Effector memory CD4-positive, alpha-beta T cell (primary cell): ENCODE measurements at places on chromosomes 2 and 18.

DNA sequence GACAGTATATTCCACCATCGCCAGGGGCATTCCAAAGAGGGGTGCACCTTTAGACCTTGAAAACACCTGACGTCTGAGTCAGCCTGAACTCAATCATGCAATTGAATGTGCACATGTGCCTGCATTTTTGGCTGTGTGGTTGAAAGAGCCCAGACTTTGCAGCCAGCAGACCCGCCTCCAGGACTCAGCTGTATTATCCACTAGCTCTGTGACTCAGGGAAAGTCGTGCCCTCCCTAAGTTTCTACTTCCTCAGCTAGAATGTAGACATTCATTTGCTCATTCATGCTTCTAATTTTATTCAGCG is 94.2 kb downstream of the LRRC30 start:
- H3K27ac ChIP-seq, result no peak overlapping the region
- H3K4me3 ChIP-seq, result no peak overlapping the region
- H3K4me1 ChIP-seq, result no peaks in the 10 kb centered on the region
- H3K36me3 ChIP-seq, result no peaks in the 10 kb centered on the region
- no peak for DNase-seq

DNA sequence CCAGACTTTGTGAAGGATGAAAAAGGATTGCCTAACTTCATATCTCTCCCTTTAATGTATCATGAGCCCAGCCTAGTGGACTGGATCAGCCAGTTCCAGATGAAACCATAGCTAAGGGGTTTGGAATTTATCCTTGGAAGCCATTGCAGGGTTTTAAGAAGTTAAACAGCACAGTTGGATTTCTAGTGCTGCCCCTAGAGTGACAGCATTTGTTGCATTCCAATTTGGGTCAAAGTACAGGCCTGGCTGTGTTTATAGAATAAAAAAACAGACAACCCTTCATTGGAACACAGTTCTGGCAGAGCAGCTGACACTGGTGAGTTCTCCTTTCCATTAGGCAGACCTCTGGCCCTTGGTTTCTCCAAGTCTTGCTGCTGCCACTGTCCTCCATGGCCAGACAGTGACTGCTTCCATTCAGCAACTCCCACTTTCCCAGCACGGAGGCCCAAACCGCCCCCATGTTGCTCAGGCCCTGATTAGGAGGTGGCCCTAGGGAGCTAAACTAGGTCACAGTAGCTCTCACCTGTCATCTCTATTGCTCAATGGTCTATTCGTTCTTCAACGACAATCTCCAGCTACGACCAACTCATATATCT is 8.0 kb downstream of the GPR39 start:
- H3K27me3 ChIP-seq, result no peaks in the 10 kb centered on the region
- H3K4me1 ChIP-seq, result no peaks in the 10 kb centered on the region
- no peaks in the 10 kb centered on the region for H3K36me3 ChIP-seq

GRCh38 chr2:42618972-42619371 is 50.5 kb downstream of the MTA3 start:
- no peaks in the 10 kb centered on the region for H3K4me1 ChIP-seq
- no peak for DNase-seq

- H3K27ac ChIP-seq, result no peak overlapping the region
- no peaks in the 10 kb centered on the region for H3K27me3 ChIP-seq
- no peaks in the 10 kb centered on the region for H3K36me3 ChIP-seq
- DNase-seq, result no peak
- H3K4me1 ChIP-seq, result no peaks in the 10 kb centered on the region
- no peak overlapping the region for H3K4me3 ChIP-seq
Observed at GRCh38 chr2:119753041-119753929, 6.4 kb upstream of the PTPN4 start.

DNA sequence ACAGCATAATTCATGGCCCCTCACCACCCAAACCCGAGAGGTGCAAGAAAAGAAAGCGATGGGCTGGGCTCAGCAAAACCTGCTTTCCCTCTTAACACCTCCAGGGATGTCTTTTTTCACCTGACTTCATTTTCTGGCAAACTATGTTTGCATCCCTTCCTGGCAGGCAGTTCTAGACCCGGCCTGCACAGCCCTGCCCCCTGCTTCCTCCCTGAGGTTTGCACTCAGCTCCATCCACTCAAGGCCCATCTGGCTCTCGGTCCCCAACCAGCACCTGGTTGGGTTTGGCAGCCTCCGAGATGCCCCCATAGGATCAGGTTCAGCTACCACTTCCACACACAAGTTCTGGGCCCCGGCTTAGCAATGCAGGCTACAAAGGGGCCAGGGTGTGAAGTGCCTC is 185.7 kb downstream of the SMAD7 start:
- no peak overlapping the region for H3K27ac ChIP-seq
- H3K36me3 ChIP-seq, result no peaks in the 10 kb centered on the region
- no peaks in the 10 kb centered on the region for H3K4me1 ChIP-seq
- no peaks in the 10 kb centered on the region for H3K27me3 ChIP-seq
- DNase-seq, result no peak
- no peak overlapping the region for H3K4me3 ChIP-seq

DNA sequence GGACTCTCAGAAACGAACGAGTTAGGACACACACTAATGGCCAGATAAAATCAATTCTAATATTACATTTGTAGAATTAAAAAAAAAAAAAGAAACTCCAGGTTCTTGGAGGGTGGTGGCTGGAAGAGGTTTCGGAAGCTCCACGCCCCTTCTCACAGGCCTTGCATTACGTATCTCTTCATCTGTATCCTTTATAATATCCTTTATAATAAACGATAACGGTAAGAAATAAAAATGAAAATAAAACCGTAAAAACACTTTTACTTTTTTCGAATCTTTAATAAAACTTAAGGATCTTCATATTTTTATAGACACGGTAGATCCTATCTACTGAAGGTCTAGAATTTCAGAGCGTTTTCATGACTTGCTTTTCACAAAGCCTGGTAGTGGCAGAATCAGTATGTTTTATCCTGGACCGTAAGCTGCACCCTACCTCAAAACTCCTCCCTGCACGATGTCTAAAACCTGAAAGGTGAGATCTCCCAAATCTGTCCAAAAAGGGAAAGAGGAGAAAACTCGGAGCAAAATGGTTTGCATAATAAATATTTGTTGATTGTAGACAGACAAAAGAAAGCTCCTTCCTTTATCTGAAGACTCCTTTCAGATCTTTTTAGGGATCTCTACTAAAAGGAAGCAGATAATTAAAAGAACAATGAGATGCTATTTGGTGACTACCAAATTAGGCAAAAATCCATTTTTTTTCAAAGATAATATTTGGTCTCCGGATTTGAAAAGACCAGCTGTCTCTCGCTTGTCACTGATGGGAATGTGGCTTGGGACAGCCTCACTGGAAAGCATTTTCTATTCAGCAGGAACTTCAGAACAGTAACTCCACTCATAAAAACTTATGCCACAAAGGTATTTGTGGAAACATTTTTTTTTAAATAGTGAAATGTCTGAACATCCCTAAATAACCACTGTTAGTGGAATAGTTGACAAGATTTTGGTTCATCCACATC is 2.0 kb upstream of the CXCR4 start:
- H3K36me3 ChIP-seq, result peaks cover 18% of the 10 kb centered on the region
- peaks cover 24% of the 10 kb centered on the region for H3K4me1 ChIP-seq
- peak overlapping the region; percentile 83 for H3K4me3 ChIP-seq
- no peak for DNase-seq
- no peaks in the 10 kb centered on the region for H3K27me3 ChIP-seq

DNA sequence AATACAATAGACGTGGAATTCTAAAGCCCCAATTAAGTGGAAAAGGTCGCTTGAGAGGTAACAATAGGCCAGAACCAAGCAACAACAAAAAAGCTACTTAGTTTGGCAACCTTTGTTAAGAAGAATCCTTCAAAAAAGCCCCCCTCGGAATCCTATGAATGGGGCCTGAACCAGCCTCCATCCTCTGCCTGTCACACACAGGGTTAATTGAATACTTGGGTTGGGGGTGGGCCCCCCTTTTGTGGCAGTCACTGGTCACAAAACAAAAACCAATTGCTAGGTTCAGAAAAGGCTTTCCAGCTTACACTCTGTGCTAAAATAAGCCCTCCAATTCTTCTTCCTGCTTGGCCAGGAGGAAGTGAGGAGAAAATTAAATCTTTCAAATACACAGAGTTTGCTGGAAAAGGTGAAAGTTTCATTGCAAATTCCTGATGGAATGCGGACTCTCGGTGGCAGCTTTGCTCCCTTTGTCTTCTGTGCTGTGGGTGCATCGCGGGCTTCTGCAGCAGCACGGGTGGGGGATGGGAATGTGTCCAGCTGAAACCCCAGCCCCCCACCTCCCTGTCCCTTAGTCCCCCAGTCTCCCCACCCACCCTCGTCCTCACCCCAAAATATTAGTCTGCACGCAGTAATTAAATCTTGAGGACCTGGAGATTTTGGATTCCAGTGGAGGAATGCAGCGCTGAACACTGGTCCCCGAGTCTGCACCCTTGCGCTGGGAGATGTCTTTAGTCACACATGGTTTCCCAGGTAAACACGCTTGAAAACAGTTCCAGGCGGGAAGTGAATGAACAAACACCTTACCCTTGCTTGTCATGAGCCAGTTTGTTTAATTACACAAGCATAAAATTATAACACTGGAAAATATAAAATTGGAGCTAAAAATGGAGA is 254.3 kb downstream of the SOX11 start:
- no peaks in the 10 kb centered on the region for H3K4me1 ChIP-seq
- H3K36me3 ChIP-seq, result no peaks in the 10 kb centered on the region

DNA sequence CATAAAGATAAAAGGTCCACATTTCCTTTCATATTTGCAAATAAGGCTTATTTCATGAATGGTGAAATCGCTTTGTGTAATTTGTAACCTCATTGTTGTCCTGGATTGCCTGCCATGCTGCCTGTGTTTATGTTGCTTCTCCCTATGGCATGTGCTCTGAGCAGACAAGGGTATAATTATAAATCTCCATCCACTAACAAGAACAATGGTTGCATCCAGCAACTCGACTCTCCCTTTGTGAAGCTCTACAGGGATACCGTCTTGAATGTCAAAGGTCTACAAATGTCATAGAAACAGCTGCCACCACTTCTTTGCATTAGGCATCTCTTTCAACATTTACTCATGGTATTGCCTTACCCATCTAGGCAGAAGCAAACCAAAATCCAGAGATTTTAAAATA is 209.6 kb downstream of the SLC8A1 start:
- H3K4me3 ChIP-seq, result no peak overlapping the region
- H3K27me3 ChIP-seq, result no peaks in the 10 kb centered on the region
- H3K4me1 ChIP-seq, result no peaks in the 10 kb centered on the region
- H3K27ac ChIP-seq, result no peak overlapping the region

DNA sequence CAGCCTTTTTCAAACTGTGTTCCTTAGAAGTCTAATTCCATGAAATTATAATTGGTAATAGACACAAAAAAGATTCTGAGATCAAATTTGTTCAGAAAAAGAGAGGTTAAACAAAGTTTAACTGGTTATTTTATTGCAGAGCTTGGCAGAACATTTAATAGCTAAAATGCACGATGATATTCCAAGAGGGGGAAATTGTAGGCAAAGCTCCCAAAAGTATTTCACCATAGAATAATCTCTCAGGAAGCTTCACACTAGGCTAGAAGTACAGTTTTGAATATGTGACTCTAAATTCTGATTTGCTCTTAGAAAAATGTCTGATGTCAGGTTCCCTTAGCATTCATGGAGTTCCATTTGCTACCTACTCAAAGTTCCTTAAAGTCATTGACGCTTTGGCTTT is 292.4 kb upstream of the SETBP1 start:
- no peaks in the 10 kb centered on the region for H3K36me3 ChIP-seq
- H3K4me3 ChIP-seq, result no peak overlapping the region
- H3K27ac ChIP-seq, result no peak overlapping the region
- H3K27me3 ChIP-seq, result no peaks in the 10 kb centered on the region

DNA sequence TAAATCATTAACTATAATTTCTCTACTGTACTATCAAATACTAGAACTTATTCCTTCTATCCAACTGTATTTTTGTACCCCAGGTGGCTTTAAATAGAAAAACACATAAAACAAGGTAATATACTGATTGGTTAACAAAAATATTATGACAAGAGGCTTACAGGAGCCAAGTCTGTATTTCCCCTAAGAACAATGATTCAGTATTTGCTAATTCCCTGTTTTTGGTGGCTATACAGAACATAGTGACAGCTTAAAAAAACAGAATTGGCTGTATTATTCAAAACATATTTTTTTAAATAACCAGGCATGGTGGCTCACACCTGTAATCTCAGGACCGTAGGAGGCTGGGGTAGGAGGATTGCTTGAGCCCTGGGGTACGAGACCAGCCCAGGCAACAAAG is 16.3 kb downstream of the RTN4 start:
- H3K27ac ChIP-seq, result no peak overlapping the region
- no peak for DNase-seq
- no peaks in the 10 kb centered on the region for H3K4me1 ChIP-seq
- H3K27me3 ChIP-seq, result no peaks in the 10 kb centered on the region
- H3K36me3 ChIP-seq, result no peaks in the 10 kb centered on the region
- H3K4me3 ChIP-seq, result no peak overlapping the region

DNA sequence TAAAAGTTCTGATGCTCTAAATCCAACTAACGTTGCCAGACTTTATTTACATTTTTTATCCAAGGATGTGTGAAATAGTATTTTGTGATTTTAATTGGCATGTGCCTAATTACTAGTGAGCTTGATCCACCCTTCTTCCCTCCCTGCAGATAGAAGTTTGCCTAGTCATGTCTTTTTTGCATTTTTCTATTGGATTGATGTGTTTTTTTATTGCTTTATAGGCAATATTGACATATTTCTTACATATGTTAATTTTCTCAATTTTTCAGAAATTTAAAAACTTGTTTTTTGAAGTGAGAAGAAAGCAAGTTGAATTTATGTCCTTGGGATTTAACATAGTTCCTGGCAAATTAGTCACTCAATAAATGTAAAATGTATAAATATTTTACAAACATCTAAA is 56.4 kb downstream of the EML4 start:
- H3K27me3 ChIP-seq, result no peaks in the 10 kb centered on the region
- DNase-seq, result no peak
- no peak overlapping the region for H3K4me3 ChIP-seq
- peaks cover 27% of the 10 kb centered on the region for H3K4me1 ChIP-seq
- no peaks in the 10 kb centered on the region for H3K36me3 ChIP-seq
